ENCODE measurements at places on chromosomes 1 and 21.

- no peak for DNase-seq
These were observed 16.2 kb downstream of the TRAPPC10 start for GRCh38 chr21:44028287-44028659.

DNA sequence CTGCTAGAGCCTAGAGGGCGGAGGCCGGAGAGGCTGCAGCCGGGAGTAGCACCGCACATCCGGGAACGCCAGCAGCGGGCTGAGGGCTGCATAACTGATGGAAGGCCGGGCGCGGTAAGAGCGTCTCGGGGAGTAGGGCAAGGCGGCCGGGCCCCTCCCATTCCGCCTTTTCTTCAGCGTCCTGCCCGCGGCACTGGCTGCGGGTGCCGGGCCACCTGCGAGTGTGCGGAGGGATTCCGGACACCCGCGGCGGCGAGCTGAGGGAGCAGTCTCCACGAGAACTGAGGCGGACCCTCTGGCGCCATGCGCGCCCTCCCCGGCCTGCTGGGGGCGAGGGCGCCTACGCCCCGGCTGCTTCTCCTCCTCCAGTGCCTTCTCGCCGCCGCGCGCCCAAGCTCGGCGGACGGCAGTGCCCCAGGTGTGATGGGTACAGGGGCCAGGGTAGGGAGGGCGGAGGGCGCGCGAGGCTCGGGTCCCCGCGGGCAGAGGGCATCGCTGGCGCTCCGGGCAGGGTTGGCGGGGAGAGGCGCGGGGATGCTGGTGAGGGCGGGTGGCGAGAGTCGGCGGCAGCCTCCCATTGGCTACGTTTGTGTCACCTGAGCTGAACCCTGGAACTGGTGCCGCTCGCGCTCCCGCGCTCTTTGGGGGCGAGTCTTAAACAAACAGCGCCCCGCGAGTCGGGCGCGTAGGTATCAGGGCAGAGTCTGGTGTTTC is 334.4 kb downstream of the SRGAP2C start:
- peak; percentile 52 for DNase-seq

DNA sequence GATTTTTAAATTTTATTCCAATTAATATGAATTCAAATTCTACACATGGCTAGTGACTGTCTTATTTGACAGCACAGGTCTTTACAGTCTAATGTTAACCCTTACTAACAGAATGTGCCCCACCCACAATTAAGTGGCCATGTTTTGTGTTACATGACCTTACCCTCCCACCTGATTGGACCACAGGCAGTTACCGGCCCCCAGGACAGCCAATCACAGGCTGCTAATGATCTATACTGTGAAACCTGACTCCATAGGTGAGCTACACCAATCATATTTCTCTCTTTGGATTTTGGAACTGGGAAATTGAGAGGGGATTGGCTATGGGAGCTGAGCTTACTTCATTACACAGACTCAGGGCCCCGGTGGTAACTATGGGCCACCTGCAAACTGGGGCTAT is 27.5 kb downstream of the ZP4 start:
- no peak for DNase-seq

DNA sequence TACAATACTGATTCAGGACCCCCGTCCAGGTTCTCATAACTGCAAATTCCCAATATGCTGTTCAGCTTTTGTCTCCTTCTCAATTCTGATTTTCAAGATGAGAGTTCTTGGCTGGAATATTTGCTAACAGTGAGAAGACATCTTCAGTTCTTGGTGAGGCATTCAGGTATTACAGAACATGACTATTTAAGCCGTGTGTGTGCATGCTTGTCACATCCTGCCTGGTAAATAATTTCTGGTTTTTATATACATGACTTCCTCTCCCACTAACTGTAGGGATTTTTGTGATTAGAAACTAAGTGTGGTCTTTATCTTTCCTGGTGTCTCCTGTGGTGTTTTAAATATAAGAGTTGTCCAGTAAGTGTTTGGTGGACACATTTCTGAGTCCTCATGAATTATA is 10.2 kb upstream of the SLC19A2 start:
- DNase-seq: peak; percentile 55

GRCh38 chr1:203103829-203104495 is 18.1 kb upstream of the MYOG start:
- DNase-seq: no peak

GRCh38 chr1:153535242-153536011 is at the start of gene S100A6:
S100A6 (minus strand) TSS chr1:153535991; CDS start chr1:153535339, 652 bp downstream.
- peak; percentile 46 for DNase-seq

GRCh38 chr1:208270651-208271141 is 26.5 kb upstream of the PLXNA2 start:
- DNase-seq: no peak

DNA sequence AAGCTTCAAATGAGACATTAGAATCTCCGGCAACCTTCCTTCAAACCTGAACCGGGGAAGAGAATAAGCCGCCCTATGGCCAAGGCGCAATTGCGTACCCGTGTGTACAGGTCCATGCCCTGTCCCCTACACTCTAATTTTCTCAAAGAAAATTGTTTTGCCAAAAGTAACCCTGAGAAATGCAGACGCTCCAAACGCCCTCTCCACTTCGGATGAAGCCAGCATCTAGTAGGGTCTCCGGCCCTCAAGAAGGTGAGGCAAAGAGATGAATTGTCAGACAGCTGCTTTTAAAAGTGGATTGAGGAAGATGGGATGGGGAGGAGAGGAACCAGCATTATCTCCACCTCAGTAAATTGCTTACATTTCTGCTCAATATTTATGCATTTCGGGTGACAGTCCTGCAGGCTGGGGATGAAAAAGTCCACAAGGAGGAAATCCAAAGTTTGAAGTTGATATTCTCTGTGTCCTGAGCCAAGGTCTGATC is 630 bp upstream of the LHX9 start:
- no peak for DNase-seq

DNA sequence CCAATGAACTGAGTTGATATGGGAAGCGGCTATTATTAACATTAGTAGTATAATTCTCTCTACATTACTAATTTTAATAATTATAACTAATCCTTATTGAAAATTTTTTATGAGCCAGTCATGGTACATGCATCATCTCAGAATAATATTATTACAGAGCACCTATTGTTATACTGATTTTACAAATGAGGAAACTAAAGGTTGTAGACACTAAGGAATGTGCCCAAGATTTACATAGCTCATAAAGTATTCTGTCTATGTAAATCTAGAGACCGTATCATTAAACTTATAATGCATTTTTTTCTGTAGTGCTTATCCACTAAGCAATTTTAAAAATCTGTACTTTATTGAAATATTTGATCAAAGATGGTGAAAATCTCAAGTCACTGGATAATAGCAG is 825.9 kb downstream of the PLA2G4A start:
- no peak for DNase-seq

DNA sequence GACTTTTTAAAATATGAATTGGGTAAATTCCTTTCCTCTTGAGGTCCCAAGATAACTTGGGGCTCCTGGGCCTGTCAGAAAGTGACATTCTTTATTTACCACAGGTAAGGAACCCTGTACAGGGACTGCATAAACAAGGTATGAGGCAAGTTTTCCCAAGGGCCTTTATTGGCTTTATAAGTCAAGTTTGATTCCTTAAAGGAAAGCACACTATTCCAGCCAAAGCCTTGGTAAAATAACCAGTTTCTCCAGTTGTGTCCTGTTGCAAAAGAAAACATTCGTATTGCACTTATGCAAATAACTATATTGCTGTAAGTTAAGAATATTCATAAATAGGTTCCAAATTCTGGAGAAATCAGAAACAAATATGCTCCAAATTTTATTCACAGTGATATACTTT is 21.9 kb upstream of the METTL18 start:
- DNase-seq: no peak

GRCh38 chr1:6691507-6691906 is 10.1 kb downstream of the DNAJC11 start:
- no peak for DNase-seq

DNA sequence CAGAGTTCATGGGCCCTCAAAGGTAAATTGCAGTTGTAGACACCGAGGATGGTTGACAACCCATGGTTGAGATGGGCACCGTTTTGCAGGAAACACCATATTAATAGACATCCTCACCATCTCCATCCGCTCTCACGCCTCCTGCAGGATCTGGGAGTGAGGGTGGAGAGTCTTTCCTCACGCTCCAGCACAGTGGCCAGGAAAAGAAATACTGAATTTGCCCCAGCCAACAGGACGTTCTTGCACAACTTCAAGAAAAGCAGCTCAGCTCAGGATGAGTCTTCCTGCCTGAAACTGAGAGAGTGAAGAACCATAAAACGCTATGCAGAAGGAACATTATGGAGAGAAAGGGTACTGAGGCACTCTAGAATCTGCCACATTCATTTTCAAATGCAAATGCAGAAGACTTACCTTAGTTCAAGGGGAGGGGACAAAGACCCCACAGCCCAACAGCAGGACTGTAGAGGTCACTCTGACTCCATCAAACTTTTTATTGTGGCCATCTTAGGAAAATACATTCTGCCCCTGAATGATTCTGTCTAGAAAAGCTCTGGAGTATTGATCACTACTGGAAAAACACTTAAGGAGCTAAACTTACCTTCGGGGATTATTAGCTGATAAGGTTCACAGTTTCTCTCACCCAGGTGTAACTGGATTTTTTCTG is 9.3 kb downstream of the SLAMF8 start:
- DNase-seq: no peak

DNA sequence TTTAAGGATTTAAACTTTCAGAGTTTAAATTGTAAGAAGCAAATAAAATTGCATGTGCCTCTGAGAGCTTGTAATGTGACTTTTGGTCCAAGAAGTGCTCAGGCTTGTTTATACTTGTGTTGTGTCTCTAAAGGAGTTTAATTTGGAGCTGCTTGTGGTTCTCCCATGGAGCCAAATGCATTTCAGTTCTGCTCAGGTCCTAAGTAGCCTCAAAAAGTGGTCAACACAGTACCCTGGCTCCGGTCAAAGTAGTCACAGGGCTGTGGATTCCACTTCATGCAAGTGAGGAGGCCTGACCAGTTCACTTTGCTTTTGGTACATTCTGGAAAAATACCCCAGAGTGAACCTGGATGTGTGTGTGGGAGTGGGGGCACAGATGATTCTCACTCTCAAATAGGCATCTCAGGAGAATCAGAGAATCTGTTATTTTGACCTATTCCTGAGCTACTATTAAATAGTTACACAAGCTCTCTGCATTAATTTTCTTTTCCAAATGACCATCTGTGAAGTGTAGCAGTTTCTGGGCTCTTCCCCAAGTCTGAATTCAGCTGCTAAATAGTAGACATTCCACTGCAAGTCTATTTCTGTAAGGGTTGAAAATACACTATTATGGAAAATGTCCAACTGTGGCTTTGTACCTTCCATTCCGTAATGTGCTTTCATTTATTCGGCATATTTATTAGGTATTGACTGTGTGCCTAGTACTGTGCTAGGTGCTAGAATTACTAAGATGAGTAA is 31.7 kb upstream of the AGO1 start:
- DNase-seq: no peak

DNA sequence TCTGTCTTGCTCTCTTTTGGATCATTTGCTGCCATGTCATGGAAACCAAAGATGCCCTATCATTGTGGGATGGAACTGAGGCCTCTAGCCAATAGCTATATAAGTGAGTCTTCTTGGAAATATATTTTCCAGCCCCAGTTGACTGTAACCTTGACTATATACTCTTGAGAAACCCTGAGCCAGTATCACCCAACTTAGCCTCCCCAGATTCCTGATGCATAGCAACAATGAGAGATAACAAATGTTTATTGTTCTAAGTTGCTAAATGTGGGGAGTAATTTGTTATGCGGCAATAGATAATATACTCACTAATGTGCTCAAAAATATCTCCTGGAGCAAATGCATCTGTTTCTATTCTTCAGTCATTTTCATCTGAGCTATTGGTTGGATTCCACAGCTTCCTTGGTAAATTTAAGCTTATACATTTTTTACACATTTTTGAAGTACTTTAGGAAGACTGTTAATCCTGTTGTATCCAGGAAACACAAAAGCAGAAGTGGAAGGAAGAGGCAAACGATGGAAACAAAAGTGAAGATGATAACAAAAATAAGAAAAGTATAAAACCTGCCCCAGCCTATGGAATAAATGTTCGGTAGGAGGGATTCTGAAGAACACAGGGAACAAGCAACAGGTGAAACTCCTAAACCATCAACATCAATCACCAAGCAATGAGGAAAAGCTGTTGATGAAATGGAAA is 6.3 kb upstream of the SRRM1 start:
- no peak for DNase-seq

GRCh38 chr1:52460694-52461093 is 56.3 kb downstream of the PRPF38A start:
- DNase-seq: no peak

GRCh38 chr1:157113106-157113505 is 13.5 kb upstream of the ETV3L start:
- no peak for DNase-seq

GRCh38 chr1:1038694-1039093 is 18.8 kb downstream of the AGRN start:
- no peak for DNase-seq

- DNase-seq: peak; percentile 10
These were observed 1510.9 kb downstream of the KCNT2 start for GRCh38 chr1:195097316-195097715.

GRCh38 chr1:247118946-247119446 is 14.8 kb upstream of the ZNF669 start:
- peak; percentile 16 for DNase-seq

- peak; percentile 28 for DNase-seq
These were observed 56.4 kb downstream of the TRABD2B start for GRCh38 chr1:47940779-47941178.

- DNase-seq: peak; percentile 84
These were observed 6.9 kb upstream of the SLC35D1 start for GRCh38 chr1:67060811-67061218.

GRCh38 chr1:184393962-184394361 is 7.1 kb downstream of the C1orf21 start:
- DNase-seq: no peak

DNA sequence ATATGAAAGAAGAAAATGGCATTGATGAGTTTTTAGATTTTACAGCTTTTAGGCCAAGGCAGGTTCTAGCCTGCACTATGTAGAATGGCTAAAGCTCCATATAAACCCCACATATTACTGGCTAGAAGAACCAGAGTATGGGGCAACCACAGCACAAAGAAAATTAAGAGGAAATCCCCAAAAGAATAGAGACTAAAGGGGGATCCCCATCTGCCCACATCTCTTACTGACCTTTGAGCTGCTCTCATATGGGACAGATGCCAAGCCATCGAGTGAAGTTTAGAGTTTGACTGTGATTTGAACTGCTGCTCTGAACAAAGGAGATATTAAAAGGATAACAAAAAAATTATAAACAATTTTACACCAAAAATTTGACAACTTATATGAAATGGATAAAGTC is 102.2 kb upstream of the HAO2 start:
- no peak for DNase-seq

DNA sequence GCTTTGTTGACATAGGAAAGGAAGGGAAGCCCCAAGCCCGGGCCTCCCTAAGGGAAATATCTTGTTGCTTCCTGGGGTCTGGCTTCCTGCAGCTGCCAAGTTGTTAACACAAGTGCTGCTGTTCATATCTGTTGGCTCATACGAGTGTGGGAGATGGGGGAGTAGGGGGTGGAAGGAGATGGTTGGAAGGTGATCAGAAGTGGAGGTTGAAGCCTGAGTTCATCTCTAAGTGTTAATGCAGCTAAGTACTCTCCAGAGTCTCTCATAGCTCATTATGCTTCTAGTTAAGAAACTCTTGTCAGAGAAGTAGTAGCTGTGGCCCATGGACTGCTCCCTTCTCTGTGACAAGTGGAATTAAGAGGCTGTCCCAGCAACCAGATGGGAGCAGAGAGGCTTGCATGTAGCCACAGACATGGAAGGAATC is 319.2 kb upstream of the SPAG17 start:
- DNase-seq: no peak

Data from ACHN (cell line).